Fibroblast of villous mesenchyme (primary cell): ENCODE measurements at places on chromosomes 13 and 19. TPM values are rescaled to one million over a fixed set of nuclear protein-coding genes. Genes with fewer than 3 reads are reported as not detected.
A peak's percentile ranks its signal among the peaks of the same experiment; 100 is the strongest.

DNA sequence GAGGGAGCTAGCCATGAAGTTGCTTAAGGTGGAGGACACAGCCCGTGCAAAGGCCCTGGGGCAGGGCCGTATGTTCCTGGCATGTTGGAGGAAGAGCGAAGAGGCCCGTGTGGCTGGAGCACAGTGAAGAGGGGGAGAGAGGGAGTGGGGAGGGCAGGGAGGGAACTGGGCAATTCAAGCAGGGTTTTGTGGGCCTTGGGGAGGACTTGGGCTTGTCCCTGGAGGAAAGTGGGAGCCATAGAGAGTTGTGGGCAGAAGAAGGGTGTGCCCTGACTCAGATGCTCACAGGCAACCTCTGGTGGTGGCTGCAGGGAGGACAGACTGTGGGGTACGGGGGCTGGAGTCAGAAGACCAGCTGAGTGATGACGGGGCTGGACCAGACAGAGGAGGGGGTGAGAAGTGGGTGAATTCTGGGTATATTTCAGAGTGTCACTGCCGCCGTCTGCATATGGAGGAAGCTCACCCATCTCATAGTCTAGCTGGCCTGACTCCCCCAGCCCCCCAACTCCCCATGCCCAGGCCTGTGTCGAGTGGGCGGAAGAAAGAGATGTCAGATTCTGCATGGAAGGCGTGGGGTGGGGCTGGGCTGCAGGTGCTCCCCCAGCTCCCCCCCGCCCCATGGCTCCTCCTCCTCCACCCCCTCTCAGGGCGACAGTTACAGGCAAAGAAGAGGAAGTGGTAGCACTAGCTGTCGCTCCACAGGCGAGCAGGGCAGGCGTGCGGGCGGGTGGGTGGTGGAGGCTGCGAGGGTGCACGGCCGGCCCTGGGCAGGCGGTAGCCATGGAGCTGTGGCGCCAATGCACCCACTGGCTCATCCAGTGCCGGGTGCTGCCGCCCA is at the start of gene VAV1:
Gene VAV1 (plus strand): TSS at position 681 of the 838 bp plus-strand sequence. CDS start 100 bp downstream, at position 781.
- DNase-seq, result no peak

DNA sequence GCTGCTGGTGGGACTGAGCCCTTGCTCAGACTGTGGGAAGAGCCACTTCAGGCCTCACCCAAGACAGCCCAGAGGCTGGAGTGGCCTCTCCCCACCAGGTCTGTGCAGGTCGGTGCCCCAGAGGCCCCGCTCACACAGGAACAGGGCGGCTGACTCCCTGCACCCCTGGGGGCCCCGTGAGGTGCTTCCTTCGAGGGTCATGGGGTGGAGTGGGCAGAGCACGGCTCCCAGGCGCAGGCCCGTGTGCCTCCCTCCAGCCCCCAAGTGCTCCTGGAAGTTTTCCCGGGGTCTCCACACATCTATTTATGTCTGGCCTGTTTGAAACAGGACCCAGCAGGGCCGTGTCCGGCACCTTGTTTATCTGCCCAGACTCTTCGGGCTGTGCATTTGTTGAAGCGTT is 9.5 kb upstream of the TMEM255B start:
- no peak for DNase-seq

DNA sequence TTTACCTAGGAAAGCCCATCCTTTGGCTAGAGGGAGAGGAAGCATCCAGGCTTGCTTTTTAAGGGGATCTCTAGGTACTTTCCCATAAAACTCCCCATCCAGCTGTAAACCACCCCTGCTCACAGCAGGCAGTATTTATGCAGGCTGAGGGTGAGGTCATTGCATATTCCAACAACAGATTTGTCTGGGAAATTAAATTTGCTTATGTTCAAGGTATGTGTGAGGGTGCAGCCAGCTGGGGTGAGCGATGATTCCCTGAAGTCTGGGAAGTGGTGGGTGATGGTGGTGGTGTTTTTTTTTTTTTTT is 96.3 kb upstream of the C1QTNF9B start:
- peak; percentile 23 for DNase-seq

DNA sequence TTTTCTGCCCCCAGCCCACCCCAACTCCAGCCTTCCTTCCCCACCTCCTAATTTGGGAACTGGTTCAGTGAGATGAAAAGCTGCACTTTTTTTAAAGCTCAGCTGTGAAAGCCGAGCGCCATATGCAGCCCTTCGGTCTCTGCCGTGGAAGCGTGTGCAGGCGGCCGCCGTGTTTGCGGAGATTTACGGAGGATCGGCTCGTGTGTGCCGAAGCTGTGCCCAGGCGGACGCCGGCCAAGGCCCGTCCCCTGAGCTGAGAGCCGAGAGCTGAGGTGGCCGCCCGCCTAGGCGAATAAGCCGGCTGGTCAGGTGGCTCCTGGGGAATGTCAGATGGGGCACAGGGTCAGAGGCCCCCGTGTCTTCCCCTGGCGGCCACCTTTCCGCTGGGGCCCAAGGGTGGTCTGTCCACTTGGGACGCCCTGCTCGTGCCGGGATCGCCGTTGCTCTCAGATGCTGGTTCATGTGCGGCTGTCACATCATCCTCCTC is 78.7 kb downstream of the ZNF536 start:
- no peak for DNase-seq

GRCh38 chr13:48890391-48890790 is 85.3 kb upstream of the FNDC3A start:
- no peak for DNase-seq

DNA sequence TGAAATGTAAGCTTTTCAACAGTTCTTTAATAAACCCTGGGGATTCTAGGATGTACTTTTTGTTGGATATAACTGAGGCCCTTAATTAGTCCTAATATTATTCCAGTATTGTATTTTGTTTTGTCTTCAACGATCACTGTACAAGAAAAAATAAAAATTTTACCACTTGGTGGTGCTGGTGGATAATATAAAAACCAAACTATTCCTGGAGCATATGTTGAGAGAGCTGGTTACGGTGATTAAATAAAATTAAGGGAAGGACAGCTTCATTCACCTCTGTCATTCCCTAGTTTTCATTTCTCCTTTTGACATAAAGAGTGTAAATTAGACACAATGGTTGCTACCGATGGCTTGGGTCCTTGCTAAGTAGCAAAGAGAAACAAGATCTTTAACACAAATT is 598.6 kb upstream of the PCDH20 start:
- DNase-seq, result no peak

DNA sequence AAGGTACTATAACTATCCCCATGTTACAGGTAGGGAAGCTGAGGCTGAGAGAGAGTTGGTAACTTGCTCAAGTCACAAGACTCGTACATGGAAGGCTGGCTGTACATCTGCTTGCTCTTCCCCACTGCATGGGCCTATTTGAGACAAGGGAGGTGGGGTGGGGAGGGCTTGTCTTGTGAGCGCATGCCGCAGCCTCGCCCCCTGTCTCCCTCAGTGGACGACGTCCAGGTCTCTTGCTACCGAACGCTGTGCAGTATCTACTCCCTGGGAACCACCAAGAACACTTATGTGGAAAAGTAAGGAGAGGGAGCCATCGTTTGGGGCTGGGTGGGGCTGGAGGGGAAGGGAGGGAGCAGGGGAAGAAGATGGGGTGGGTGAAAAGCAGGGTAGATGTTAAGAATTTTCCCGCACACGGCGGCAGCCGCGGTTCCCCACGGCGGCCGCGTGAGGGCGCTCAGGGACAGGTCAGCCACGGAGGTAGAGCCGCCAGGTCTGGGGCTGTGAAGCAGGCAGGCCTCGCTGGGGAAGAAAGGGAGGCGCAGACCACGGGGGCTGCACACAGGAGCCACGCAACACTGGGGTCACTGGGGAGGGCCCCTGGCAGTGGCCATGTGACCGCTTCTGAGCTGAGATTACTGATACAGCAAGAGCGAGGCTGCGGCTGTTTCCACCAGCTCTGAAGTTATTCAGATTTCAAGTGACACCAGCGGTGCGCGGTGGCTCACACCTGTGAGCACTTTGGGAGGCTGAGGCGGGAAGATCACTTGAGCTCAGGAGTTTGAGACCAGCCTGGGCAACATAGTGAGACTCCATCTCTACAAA is 81.5 kb downstream of the RYR1 start:
- DNase-seq, result peak; percentile 48

DNA sequence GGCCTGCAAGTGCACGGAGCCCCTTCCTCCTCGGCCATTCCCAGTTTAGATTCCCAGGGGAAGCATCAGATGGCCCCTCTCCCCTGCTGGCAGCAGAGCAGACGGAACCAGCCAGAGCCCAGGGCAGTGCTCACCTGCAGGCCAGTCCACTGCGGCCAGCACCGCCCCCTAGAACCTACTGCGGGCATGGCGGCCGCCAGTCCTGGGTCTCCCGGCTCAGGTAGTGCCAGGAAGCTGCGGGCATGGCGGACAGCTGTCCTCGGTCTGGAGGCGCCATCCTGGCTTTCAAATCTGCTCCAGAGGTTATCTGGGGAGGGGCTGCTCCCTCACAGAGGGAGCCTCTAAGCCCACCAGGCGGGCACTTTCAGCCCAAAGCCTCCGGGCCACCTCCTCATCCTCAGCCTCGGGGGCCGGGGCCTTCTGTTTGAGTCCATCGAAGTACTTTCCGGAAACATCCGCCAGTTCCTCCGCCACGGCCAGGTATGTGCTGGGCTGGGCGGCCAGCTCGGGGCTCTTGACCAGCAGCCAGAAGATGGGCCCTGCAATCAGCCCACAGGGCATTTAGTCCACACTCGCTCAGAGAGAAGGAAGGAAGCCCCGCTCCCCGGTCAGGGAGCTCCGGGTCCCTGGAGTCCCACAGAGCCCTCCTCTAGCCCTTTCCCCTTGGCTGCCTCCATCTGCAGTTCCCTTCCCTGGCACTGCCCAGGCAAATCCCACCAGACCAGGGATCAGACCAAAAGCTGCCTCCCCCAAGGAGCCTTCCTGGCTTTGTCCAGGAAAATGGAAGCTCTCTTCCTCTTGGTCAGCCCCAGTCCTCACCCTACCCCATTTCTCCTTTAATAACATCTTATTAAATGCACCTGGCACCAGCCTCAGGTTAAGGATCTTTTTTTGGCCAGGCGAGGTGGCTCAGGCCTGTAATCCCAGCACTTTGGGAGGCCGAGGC is 7.0 kb upstream of the GP6 start:
- DNase-seq, result no peak

DNA sequence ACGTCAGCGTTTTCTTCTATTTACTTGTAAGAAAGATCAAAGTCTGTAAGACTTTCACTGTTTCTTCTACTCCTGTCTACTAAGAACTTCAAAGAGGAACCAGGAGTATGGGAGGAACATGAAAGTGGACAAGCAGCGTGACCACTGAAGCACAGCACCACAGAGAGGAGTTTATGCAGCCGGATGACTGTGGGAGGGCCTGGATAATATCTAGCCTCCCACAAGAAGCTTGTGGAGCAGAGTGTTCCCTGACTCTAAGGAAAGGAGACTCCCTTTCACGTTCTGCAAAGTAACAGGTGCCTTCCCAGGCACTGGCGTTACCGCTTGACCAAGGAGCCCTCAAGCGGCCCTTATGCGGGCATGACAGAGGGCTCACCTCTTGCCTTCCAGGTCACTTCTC is 83.6 kb upstream of the PDCD5 start:
- no peak for DNase-seq

DNA sequence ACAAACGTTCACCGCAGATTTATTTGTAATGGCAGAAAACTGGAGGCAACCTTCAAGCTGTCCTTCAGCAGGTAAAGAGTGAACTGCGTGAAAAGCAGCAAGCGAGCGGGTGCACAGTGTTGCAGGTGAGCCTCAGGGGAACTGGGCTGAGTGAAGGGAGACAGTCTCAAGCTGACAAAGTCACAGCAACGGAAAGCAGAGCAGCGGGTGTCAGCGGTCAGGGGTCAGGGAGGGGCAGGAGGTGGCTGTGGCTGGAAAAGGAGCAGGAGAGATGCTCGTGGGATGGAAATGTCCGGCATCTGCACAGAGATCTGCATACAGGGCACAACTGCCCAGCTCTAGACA is 8.5 kb upstream of the RASA3 start:
- DNase-seq, result no peak

Gene PSG6
- total RNA-seq, result 0.32 and 4.3 TPM in 2 replicates

Gene PCP2
- total RNA-seq, result 0.43 TPM in 1 of 2 replicates, not detected in the other

Gene RAB20
- total RNA-seq, result 4.2 and 4.7 TPM in 2 replicates

Gene ARRDC5
- 0.32 TPM in 1 of 2 replicates, not detected in the other for total RNA-seq

Gene MEDAG
- 12.1 and 20.0 TPM in 2 replicates for total RNA-seq

Gene LIG4
- total RNA-seq, result 9.7 and 19.0 TPM in 2 replicates
